Anterior cingulate cortex (tissue), 58 donors: ENCODE measurements at places on chromosomes 1 and 21.

GRCh38 chr1:52913537-52913936 is 8.0 kb downstream of the ECHDC2 start:
- DNase-seq: no peak

DNA sequence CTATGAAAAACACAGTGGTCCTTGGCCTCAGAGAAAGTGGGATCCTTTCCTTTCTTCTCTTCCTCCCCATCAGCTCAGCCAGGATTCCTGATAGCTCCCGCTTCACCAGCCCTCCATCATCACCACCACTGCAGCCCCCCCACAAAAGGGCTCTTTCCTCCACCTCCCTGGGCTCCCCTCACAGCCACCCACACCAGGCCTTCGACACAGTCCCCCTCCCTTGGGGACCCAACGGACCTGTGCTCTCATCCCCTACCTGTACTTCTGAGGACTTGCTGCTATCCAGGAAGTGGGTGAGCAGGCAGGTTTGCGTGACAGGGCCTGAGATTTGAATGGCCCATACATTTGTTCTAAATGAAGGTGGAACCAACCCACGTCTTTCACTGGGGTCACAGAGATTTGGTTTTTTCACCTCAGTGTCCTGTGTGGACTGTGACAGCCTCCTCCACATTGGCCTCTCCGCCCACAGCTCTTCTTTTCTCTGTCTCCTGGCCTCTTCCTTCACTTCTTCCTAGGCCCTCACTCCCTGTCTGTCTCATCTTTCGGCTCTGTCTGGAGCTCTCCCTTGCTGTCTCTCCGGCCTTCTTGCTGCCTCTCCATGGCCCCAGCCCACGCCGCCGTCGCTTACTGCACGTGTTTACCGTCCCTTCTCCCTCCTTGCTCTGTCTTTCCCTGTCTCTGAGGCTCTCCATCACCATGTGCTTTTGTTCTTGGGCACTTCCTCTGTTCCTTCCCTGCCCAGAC is 238.6 kb downstream of the FOXD2 start:
- DNase-seq: no peak

- no peak for DNase-seq
Measured at GRCh38 chr1:232473324-232473723, 156.6 kb downstream of the SIPA1L2 start.

DNA sequence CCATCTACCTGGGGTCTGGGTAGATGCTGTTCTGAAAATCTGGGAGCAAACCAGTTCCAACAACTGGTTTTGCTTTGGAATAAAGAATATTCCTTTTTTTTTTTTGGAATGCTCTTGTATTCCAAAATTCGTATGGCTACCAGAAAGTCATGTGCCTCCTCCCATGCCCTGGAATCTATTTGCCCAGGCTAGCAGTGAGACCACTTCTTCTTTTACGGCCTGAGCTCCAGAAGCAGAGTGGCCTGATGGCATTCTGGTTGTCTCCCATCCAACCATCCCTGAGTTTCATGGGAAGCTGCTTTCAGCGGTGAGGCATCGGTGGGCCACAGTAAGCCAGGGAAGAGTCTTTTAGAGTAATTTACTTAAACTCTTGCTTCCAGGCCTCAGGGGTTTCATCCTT is 113.4 kb upstream of the RAB4A start:
- no peak for DNase-seq

- DNase-seq: peak; percentile 31
Measured at GRCh38 chr1:44327679-44328491, 27.2 kb downstream of the ERI3 start.

- DNase-seq: no peak
Measured at GRCh38 chr1:78009836-78010235, 5.1 kb downstream of the DNAJB4 start.

DNA sequence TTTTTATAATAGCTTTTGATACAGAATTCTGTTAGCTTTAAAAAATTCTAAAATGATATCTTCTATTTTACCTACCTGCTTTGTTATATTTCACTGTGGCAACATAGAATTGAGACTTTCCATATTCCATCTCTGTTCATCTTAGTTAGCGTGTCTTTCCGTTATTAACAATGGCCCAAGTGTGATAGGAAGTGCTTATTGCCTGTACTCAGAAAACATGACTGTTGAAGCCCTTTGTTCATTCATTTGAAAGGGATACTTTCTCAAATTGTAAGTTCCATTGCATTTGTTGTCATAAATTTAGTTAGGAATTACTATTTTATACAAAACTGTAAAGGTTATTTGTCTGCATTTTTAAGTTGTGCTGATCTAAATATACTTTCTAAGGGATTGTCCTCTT is 73.1 kb downstream of the LAMC1 start:
- no peak for DNase-seq

DNA sequence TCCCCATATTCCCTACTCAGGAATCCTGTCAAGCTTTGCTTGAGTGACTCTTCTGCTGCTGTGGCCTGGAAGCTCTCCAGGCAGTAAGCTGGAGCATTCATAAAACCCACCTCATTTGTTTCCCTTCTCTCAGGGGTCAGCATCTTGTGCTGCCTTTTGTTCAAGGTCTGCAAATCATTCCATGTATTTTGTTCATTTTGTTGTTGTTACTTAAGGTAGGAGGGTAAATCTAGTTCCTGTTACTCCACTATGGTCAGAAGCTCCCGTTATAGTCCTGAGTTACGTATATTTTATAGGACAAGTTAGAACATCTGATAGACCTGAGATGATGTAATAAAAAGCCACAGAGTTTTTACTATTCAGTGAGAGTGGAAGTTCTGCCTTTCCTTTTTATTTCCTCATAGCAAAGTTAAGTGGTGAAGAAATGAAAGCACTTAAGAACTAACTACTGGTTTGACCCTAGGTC is 9.9 kb downstream of the SYNJ1 start:
- no peak for DNase-seq

GRCh38 chr1:221712776-221713431 is 29.0 kb downstream of the DUSP10 start:
- DNase-seq: no peak

- no peak for DNase-seq
Measured at GRCh38 chr1:246591958-246592357, 25.7 kb downstream of the CNST start.

DNA sequence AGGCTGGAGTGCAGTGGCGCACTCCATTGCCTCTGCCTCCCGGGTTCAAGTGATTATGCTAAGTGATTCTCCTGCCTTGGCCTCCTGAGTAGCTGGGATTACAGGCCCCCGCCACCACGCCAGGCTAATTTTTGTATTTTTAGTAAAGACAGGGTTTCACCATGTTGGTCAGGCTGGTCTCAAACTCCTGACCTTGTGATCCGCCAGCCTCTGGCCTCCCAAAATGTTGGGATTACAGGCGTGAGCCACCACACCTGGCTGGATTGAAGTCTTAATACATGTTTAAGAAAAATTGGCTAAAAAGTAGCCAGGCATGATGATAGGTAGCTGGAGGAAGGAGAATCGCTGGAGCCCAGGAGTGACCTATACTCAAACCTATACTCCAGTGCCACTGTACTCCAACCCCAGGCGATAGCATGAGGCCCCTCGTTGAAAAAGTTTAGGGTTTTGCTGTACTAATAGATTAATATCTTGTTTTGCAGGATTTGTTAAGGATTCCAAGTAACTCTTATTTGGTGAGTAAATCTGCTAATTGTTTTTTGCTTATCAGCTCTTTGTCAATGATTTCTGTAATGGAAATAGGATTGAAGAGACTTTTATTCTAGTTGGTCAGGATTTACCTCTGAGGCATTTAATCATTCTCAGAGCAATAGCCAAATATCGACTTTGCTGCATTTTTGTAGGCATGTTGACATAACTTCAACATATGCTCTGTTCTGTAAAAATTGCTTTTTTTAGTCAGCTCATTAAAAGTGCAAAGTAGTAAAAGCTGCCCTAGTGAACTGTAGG is 2.0 kb downstream of the RCC1 start:
- no peak for DNase-seq

DNA sequence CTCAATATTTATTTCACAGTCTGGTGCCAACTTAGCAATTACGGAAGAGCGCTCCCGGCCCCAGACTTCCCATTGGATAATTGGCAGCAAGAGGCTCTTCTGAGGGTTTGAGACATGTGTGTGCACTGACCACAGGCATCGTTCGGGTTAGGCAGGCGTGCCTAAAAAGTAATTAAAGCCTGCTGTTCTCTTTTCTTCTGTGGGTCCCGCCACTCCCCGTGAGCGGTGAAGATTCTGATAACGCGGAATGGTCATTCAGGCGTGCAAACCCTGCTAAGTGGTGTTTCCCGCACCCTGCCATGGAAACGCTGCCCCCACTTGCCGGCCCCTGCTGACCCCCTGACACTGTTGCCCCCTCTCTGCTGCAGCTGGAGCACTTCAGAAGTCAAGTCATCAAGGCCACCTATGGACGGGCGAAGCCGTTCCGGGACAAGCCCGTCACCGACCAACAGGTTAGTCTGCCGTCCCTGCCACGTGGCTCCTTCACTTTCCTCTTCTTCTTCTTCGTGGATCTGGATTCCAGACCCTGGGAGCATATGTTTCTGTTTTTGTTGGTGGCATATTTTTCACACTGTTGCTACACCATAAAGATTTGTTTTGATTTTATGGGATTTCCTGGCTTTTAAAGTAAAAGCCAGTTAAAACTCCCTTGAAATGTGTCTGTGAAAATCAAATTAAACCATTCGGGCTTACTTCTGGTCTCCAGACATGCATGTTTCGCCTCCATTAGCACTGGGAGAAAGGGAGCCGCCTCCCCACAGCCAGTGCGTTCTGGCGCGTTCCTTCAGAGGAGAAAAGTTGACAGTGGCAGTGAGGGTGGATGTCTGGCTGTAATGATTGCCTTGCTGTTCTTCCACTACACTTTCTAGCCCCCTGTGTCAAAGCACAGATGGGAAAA is 79.9 kb downstream of the FHAD1 start:
- DNase-seq: no peak

- DNase-seq: no peak
Measured at GRCh38 chr1:173150795-173151194, 56.3 kb downstream of the TNFSF4 start.

- no peak for DNase-seq
Measured at GRCh38 chr1:69649383-69649990, 81.8 kb downstream of the LRRC7 start.

DNA sequence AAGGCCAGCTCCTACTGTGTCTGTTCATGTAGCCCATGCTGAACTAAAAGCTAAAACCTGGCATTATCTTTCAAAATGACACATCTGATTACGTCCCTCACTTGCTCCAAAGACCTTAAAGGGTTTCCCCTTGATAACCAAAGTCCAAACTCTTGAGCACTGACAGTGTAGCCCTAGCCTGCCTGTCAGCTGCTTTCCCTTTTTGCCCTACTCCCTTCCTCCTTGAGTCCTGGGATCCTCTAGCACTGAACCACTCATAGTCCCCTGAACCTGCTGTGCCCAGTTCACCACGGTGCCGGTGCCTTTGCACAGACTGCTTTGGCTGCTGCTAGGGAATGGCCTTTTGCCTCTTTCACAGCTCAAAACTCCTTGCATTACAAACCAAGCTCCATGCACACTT is 67.5 kb downstream of the PLXNA2 start:
- DNase-seq: no peak

DNA sequence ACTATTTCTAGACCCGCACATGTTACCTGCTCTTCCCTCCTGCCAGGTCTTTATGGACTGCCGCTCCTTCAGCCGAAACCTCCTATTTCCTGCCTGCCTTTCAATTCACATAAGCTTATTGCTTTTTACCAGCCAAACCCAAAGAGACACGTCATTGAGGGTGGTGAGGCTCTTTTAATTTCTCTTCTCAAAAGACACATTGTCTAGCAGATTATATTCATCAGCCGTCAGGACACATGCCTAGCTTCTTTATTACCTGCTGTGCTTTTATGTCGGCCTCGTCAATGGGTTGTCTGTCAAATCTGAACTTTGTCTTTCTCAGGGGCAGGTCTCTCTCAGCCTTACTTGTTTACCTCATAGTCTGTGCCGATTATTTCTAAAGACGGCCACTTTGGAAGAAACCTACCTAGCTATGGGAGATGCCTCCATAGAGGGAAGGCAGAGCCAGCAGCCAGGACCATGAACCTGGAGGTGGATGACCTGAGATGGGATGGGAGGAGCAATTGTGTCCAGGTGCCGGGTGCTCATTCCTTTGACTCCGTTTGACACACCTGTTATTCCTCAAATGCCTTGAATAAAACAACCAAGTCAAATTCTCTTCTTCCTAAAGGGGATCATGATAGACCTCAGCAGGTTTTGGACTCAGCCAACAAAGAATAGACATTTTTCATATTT is 42.0 kb downstream of the ZBTB18 start:
- DNase-seq: no peak

GRCh38 chr1:77605246-77606026 is 77.0 kb downstream of the ZZZ3 start:
- no peak for DNase-seq

GRCh38 chr1:17404034-17404684 is 32.2 kb downstream of the PADI6 start:
- no peak for DNase-seq

DNA sequence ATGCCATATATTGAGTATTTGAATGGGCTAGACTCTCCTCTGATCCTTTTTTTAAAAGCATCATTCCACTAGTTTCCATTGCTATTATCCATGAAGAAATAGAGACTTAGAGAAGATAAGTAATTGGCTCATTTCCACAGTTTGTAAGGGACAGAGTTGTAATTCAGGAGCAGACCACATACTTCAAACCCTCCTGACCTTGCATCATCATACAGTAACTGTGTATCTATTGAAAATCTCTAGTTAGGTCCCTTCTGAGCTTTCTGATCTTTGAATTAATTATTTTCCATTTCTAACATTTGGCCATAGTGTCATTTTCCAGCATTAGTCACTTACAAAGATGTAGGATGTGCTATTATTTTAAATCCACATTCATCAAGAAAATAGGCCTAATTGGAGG is 386.5 kb upstream of the ST6GALNAC5 start:
- DNase-seq: no peak

DNA sequence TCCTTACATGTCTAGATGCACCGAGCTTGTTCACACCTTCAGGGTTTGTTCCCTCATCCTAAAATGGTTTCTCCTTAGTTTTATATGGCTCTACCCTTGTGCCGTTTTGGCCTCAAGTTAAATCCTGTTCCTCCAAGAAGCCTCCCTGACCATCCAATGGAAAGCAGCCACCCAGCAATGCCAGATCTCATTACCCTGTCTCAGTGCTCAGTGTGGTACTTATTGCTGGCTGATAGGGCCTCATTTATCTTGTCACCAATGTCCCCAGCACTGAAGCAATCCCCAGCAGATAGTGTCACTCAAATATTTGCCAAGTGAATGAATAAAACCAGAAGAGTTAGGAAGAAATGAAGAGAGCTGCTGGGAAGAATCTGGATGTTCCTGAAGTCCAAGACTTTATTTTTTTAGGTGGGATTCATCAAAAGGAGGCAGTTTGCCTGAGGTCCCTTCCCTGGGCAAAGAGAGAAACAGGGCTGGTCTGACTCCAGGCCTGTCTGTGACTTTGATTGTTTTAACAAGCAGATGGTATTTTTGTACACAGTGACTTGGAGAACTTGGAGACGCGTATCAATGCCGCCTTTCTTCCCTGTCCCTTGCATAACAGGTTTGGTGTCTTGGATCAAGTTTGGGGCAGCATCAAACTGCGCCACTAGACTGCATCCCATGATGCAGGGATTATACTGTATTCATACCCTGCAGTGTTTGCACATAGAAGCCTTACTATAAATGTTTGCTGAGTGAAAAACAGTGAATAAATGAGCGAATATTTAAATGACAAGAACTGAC is 221.2 kb downstream of the DISC1 start:
- DNase-seq: no peak
